ENCODE measurements at places on chromosomes 7 and 10.
A peak's percentile ranks its signal among the peaks of the same experiment; 100 is the strongest.

GRCh38 chr10:13715100-13715499 is 128.3 kb downstream of the PRPF18 start:
- no peak for DNase-seq

DNA sequence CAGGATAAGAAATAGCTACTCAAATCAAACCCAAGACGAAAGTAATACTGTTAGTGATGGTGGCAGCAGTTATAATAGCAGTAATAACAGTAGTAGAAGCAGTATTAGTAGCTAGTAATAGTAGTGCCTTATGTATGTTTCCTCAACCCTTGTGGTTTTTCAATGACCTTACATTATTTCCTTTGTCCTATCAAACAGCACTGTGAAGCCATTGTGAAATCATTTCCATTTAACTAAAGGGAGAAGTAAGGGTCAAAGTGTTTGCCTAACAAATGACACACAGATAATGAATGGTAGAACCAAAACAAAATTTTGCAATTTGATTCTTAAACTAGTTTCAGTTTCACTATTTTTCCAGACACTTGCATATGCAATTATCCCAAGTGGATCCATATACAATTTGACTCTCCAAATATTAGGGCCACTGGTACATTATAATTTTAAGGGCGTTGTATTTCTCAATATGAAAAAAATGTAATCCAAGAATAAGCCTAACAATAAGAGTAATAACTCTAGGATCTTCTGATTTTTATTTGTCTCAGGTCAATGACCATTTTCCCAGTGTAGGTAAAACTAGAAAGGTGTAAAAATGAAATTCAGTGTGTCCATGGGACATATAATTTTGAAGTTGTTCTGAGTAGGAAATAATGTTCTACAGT is 33.7 kb upstream of the TMEM26 start:
- no peak for DNase-seq

GRCh38 chr10:33706191-33706590 is 371.7 kb upstream of the NRP1 start:
- DNase-seq: no peak

- DNase-seq: no peak
Observed at GRCh38 chr10:104403636-104404035, 50.0 kb downstream of the CFAP58 start.

DNA sequence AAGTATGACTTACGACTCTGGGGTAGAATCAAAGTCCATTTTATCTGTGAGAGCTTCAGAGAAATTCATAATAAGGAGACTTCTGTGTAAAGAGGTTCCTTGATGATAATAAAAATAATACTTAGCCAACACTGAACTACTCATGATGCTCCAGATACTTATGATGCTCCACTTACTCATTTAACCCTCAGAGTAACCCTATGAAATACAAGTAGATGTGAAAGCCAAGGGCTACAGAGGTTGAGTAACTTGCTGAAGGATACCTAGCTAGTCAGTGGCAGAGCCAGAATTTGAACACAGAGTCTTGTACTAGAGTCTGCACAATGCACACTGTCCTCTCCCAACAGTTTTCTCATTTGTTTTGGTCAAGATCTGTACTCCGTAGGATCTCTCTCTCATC is 89.5 kb downstream of the HECW1 start:
- no peak for DNase-seq

DNA sequence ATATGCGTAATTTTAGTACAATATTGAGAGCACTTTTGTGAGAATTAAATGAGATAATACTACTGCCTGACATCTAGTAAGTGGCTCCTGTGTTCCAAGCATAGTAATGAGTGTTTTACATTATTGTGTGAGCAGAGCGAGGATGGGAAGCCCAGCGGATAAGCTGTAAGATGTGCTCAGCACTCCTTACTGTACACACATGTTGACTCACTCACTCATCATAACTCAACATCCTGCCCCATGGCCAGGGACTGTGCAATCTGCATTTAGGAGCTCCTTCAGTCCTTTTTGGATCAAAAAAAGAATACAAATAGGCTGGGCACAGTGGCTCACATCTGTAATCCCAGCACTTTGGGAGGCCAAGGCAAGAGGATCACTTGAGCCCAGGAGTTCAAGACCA is 72.9 kb upstream of the NEBL start:
- DNase-seq: no peak

GRCh38 chr7:45324683-45325237 is 167.2 kb downstream of the RAMP3 start:
- DNase-seq: no peak

DNA sequence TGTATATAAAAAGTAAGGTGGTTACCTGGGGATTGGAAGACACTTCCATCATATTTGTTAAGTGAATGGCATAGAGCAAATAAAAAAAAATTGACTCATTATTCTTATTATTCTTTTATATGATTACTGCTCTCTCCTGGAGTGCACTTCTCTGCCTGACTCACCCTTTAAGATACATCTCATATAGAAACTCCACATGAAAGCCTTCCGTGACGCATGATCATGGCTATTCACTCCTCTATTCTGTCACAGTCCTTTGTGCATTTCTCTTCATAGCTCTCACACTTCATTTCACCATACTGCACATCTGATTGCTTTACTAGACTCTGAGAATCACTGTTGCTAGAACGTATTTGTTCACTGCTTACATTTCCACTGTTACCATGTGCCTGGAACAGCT is 597.3 kb downstream of the CNTNAP2 start:
- no peak for DNase-seq

DNA sequence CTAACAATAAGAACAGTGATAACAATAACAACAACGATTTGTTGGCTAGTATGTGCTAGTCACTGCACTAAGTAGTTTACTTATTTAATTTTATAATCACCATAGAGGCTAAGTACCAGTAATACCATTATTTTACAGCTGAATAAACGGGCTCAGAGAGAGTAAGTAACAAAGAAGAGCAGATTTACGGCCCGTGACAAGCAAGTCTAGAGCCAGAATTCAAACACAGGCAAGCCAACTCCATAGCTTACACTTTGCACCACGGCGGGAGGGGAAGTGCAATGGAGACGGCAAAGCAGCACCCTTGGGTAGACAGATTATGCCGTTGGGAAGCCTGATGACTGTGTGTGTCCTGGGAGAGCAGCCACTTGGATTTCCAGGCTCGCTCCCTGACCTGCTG is 1.2 kb upstream of the OR6V1 start:
- no peak for DNase-seq

- no peak for DNase-seq
Observed at GRCh38 chr7:169276-170172, 22.8 kb upstream of the FAM20C start.

- DNase-seq: no peak
Observed at GRCh38 chr7:91343996-91344629, 79.9 kb downstream of the FZD1 start.

DNA sequence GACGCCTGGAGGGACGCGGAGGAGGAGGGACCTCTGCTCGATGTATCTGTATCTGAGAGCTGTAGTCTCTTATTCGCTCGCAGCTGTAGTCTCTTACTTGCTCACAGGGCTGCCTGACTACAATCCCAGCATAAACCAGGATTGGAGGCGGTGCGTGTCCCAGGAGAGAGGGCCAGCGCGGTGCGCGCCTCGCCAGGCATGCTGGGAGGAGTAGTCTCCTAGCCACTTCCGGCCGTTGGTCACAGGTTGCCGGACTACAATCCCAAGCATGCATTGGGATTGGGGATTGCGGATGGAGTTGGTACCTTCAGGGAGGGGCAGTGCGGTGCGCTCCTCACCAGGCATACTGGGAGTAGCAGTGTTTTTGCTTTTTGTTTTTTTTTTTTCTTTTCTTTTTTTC is 421.7 kb upstream of the NUPR2 start:
- no peak for DNase-seq

DNA sequence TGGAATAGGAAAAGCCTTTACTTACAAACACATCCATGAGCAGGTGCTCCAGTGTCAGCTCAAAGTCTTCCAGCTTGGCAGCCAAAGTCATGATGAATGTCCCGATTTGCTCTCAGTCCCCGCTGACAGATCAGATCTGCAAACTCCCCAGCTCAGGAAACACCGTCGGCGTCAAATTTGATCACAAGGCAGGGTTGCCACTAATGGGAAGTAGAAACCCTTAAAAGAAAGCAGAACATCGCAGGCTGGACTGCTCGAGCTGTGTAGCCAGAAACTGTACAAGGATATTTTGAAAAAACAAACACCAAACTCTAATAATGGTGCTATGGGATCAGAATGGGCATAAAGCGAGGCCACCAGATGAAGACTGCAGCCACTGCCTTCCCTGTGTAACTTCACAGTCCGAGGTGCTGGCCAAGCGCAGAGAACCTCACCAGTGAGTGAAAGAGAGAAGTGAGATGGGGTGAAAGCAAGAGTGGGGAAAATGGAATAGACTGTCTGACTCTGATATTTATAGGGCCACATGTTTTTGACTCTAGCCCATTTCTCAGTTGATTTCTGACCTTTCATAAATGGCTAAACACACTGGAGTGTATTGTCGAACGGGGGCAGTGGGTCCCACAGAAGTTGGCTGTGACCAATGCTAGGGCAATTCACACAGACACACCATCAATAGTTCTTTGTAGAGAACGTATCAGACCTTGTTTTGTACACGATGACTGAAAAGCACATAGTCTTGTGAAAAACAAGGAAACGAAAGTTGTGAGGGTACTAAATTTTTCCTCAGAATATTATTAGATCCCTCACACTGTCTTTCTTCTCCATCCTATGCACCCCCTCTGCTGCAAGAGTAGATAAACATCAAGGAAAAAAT is 306.2 kb downstream of the FRMD4A start:
- no peak for DNase-seq

- DNase-seq: no peak
Observed at GRCh38 chr10:119406601-119407253, 135.8 kb downstream of the RGS10 start.

DNA sequence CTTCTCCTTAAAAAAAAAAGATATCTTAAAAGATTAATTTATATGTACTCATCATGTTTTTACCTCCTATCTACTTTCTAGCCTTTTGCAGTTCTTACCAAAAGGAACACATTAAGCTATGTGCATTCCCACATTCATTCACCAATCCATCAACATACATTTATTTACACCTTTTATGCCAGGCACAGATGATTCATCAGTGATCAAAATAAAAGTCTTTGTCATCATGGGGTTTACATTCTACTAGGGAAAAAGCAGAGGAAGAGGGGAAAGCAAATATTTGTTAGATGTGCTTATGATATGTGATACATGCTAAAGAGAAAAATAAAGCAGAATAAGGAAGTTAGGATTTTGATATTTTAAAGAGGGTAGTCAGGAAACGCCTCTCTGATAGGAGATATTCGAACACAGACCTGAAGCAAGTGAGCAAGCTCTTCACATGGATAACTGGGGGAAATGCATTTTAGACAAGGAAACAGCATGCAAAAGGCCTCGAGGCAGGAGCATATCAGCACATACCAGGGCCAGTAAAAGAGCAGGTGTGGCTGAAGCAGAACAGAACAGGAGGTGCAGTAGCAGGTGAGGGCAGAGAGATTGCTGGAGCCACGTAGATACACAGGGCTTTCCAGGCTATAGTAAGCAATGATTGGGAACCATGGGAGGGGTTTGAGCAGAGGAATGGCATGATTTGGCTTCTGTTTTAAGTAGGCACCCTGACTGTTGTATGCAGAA is 67.4 kb downstream of the REEP3 start:
- DNase-seq: no peak

DNA sequence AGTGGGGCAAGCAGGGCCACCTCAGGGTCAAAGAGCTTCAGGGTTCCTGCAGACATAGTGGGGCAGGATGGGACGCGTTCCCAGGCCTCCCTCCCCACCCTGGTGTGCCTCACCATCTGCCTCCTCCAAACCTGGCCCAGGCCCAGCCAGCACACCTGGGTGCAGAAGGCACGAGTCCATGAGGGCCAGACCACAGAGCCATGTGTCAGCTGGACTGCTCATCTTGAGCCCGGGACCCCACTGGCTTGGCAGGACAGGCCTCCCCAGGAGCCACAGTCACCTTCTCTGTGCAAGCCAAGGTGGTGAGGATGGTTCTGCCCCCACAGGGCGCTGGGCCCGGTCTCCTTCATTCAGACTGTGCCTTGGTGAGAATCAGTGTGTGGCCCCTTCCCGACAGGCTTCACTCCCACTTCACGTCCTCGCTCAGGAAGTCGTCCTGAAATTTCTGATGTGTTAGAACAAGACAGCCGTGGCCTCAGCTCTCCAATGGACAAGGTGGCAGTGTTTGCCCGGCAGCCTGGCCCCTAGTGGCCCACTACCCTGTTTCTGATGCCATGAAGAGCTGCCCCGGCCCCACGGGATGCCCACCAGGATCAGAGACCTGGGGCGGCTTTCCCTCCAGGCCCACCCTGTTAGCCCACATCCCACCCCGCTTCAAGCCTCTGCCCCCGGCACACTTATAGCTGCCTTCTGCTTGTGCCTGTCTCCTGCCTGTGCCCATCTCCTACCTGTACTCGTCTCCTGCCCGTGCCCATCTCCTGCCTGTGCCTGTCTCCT is 59.6 kb upstream of the EBF3 start:
- DNase-seq: no peak

DNA sequence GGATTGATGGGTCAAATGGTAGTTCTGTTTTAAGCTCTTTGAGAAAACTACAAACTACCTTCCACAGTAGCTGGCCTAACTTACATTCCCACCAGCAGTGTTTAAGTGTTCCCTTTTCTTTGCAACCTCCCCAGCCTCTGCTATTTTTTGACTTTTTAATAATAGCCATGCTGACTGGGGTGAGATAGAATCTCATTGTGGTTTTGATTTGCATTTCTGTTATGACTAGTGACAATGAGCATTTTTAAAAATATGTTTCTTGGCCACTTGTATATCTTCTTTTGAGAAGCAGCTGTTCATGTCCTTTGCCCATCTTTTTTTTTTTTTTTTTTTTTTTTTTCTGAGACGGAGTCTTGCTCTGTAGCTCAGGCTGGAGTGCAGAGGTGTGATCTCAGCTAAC is 155.2 kb upstream of the BMPER start:
- no peak for DNase-seq

- peak; percentile 16 for DNase-seq
Observed at GRCh38 chr7:151626422-151627115, 106.9 kb upstream of the RHEB start.

DNA sequence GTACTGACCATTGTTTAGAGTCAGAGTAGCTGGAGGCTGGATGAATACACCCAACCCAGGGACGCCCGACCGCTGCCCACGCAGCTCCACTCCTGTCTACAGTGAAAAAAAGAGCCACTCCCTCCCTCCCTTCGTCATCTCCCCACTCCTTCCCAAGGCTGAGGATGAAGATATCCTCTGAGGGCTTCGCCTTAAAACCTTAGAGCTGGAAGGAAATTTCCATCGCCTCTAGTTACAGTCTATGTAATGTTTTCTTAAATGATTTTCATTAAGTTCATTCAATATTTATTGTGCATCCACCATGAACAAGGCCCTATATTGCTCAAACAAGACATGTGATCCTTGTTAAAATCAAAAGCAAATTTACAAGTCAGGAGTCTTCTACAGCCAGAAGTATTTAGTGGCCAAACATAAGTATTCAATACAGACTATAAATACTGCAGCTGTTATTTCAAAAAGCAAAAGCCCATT is 11.3 kb upstream of the SLIT1 start:
- no peak for DNase-seq

Data from activated CD4-positive, alpha-beta T cell treated with anti-CD3 and anti-CD28 coated beads, Interleukin-2, amount 50 U/mL, for 16 hours (primary cell).